Anterior cingulate cortex (tissue), 58 donors: ENCODE measurements at places on chromosomes 6 and 20.

- DNase-seq, result no peak
Measured at GRCh38 chr6:110419028-110419739, 3.8 kb upstream of the DDO start.

- DNase-seq, result no peak
Measured at GRCh38 chr6:169623975-169624374, 77.9 kb downstream of the WDR27 start.

GRCh38 chr6:134170844-134171243, 118.4 kb upstream of the SLC2A12 start:
- DNase-seq, result no peak

DNA sequence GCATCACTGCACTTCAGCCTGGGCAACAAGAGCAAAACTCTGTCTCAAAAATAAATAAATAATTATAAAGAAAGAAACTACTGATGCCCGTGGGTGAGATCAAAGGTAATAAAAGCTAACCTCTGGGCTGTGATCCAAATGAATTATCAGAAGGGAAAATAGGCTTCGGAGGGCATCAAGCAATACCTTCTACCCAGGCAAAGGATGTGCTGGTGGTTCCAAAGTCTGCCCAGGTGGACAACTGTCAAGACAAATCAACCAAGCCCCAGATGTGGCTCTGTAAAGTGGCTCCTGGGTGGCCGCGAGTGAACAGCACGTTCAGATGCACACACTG, 95.6 kb downstream of the SCML4 start:
- no peak for DNase-seq

DNA sequence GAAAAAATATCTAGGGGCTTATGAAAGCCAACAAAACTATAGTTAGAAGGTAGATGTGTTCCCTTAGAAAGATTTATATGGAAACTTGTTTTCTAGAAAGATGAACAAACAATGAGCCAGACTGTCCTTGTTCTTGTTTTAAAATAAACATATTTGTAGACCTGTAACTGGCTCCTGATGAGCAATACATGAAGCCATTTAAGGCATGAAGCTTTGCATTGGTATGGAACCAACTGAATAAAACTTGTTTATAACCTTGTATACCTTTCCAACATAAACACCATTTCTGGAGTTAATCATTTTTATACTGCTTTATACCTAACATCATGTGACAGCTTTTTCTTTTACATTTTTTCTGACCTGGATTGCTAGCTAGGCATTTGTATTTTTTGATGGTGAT, 247.8 kb downstream of the PRL start:
- no peak for DNase-seq

DNA sequence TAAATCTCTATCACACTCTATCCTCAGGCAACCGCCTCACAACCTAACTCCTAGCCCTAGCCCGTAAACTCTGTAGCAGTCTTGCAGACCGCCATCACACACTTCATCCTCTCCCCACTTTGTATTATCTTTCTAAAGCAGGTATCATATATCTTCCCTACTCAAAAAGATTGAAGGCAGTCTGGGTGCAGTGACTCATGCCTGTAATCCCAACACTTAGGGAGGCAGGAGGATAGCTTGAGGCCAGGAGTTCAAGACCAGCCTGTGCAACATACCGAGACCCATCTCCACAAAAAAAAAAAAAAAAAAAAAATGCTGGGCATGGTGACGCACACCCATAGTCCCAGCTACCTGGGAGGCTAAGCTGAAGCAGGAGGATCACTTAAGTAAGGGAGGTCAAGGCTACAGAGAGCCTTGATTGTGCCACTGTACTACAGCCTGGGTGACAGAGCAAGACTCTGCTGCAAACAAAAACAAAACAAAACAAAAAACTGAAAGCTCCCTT, 22.9 kb downstream of the RANBP9 start:
- no peak for DNase-seq

DNA sequence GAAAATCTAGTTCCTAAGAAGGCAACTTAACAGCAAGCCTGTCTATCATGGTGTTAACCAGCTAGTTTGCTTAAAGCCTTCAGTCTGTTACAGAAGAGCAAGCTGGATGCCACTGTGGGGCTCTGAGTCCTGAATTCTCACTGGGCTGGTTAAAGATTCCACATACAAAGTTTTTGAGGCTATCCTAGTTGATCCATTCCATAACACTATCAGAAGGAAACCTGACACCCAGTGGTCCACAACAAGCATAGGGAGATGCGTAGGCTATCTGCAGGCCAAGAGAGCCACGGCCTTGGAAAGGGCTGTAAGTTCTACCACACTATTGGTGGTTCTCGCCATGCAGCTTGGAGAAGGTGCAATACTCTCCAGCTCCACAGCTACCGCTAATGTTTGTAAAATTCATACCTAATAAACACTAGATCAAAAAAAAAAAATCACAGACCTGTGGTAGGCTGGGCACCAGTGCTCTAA, 420 bp upstream of the MCCD1 start:
- DNase-seq, result no peak

DNA sequence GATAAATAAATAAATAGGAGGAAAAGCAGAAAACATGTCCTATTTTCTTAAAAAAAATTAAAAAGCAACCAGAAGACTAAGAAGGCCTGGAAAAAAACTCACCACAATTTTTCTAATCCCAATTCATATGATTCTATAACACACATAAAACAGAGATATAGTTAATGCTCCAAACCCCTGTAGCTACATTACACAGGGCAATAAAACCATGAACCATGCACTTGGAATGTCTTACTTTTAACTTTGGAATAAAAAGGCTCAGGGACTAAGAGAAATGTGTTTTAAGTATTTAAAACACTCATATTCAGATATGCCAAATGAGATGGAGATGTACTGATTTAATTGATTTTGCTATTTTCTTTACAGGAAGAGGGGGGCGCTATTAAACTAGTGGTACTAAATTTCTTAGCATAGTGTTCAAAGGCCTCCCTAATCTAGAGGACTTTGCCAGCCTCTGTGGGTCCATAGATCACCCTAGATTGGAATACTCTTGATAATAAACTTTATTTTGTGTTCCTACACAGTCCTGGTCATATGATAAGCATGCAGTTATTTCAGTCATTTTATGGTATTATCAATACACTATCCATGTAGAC, 30.3 kb upstream of the GCM1 start:
- no peak for DNase-seq

GRCh38 chr20:49285233-49285668, 7.4 kb upstream of the ZNFX1 start:
- no peak for DNase-seq

DNA sequence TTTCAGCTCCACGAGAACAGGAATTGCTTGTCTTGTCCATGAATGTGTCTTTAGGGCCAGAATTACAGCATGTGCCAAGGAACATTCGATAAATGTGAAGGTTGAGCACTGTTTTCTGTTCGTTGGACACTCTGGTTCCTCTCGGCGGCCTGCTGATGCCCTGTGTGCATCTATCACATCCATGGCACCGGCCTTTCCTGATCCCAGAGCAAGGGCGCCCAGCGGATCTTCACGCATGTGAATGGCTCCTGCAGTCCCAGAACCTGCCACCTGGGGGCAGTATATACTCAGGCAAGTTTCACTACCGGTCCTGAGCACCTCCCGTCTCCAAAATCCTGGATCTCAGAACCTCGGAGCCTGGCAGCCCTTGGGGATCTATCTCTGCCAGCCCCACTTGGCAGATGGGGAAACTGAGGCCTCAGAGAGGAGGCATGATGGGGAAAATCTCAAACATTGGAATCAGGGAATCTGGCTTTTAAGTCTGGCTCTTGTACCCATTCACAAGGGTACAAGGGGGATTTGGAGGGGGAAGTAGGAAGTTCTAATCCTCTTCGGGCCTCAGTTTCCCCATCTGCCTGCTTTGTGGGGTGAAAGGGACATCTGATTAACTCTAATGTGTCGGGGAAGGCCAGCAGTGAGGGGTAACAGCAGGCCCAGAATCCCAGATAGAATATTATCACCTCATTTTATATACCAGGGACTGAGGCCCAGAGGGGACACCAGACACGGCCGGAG, 4.3 kb upstream of the CEBPB start:
- DNase-seq, result peak; percentile 79

DNA sequence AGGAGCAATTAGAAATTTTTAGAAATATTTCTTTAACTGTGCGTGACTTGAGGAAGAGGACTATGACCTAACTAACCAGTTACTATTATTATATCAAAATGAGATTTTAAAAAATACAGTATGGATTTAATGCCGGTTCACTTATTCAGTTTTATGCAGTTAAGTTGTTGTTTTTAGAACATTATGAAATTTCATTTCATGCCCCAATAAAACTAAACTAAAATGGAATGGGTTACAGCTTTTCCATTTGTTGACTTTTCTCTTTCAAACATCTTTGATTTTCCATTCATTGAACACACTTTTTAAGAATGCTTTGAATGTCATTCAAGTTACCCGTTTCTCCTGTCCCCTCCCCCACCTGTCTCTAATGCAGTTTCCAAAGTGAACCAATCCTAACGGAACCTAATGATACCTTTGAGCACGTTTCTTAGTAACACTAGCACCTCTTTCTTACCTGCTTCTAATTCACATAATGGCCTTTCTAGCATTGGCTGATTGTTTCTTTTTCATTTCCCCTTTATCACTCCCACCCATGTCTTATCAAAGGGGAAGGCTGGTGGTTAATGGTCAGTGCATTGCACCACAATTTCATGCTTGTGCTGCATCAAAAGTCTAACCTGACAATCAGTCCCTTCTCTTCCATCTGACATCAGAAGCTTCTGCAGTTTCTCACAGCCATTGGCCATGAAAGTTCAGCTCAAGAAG, 262.2 kb upstream of the TAB2 start:
- no peak for DNase-seq

GRCh38 chr20:44066645-44067606, 120.1 kb downstream of the JPH2 start:
- no peak for DNase-seq

DNA sequence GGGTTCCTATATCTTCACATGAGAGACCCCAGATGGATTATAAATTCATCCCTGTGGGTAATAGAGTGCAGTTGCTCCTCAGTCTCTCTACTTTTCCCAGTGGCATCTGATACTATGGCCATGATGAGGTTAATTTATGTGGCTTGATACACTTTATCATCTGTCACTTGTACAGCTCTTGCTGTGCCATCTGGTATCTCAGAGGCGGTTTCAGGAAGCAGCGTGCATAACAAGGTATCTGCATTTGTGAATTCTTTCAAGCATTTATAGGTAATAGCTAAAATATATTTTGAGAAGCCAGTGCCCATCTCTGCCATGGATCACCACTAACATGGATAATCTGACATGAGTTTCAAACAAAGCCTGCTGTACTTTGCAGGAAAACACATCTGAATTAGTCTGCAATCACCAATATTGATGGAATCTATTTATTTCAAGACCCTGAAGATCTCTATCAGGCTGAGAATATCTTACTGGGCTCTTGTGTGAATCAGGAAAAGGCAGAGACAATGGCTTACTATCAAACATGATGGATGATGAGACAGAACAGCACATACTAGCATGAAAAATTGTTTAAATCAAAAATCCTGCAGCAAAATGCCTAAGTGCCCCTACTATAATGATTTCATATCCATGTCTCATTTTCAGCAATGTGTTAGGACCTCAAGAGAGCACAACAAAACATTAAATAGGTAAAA, 548.7 kb upstream of the MAP3K7 start:
- DNase-seq, result no peak

GRCh38 chr6:55694759-55695158, 115.8 kb upstream of the HMGCLL1 start:
- DNase-seq, result no peak

GRCh38 chr6:125236536-125237327, 65.0 kb downstream of the HDDC2 start:
- DNase-seq, result no peak

GRCh38 chr20:46355778-46356177, 47.5 kb upstream of the CDH22 start:
- no peak for DNase-seq

DNA sequence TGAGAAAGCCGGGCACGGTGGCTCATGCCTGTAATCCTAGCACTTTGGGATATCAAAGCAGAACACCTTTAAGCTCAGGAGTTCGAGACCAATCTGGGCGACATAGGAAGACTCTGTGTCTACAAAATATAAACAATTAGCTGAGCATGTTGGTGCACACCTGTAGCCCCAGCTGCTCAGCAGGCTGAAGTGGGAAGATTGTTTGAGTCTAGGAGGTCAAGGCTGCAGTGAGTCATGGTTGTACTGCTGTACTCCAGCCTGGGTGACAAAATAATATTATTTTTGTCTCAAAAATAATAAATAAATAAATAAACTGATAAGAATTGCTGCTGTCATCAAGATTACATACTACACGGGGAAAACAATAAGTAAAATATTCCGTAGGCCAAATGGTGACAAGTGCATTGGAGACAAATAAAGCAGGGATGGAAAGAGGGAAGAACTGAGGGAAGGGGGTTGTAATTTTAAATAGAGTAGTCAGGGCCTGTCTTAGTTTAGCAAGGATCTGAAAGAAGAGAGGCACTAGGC, 14.0 kb upstream of the TOP1 start:
- DNase-seq, result no peak

DNA sequence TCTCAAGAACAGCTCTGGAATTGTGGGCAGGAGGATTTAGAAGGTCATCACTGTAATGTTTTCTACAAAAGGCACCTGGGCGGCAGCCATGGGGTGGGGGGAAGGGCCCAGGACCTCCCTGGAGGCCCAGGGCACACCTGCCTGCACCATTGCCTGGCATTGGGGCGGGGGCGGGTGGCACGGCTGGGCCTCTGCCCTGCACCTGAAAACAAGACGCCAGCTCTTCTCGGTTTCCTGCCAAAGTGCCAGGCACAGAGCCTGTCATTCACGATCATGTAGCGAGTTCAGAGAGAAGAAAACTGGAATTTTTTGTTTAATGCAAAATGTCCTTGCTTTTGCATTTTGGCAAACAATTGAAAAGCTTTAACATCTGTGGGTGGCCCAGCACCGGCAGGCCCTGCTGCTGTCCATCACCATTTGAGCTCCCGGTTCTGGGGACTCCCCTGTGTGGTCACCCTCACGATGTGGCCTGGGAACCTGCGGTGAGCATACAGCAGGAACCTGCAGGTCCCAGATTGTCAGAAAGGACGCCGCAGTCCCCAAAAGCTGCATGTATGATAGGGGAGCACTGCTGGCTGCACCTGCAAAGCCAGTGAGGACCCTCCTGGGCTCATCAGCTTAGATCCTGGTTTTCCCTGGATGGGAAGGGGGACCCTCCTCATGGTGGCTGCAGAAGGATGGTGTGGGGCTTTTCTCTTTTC, 262.9 kb downstream of the CDH4 start:
- no peak for DNase-seq

GRCh38 chr20:64232794-64233193, 22.8 kb upstream of the PCMTD2 start:
- no peak for DNase-seq

- DNase-seq, result no peak
Measured at GRCh38 chr6:138431256-138432062, 27.4 kb downstream of the HEBP2 start.

DNA sequence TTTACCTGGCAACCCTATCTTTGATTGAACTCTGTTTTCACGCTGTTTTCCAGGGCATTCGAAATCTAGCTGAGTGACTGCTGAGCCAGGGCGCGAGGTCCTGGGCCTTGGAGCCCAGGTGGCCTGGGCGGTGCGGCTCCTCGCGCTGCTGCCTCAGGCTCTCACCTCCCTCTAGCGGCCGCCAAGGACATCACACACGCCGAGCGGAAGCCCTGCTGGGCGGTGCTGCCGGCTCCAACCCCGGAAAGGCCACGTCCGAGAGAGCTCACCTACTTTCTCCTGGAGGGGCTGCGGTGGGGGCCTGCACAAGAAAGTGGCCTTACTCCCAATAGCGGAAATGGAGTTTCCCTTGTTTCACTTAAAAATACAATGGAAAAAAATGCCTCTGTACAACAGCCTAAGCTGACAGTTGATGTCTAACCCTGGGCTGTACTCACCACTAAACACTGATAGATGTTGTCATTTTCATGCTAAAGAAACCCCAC, 77.7 kb downstream of the ELOVL4 start:
- peak; percentile 9 for DNase-seq

GRCh38 chr6:53938810-53939209, 144.0 kb downstream of the LRRC1 start:
- DNase-seq, result no peak
